ENCODE measurements at places on chromosomes 5 and 9. TPM values are rescaled to one million over a fixed set of nuclear protein-coding genes. Genes with fewer than 3 reads are reported as not detected.

Gene DOCK8
- total RNA-seq: 0.31 TPM

Gene KIF12
- not detected for total RNA-seq

- ATAC-seq: no peak
These were observed 75.7 kb downstream of the WNK2 start for GRCh38 chr9:93259490-93260262.

DNA sequence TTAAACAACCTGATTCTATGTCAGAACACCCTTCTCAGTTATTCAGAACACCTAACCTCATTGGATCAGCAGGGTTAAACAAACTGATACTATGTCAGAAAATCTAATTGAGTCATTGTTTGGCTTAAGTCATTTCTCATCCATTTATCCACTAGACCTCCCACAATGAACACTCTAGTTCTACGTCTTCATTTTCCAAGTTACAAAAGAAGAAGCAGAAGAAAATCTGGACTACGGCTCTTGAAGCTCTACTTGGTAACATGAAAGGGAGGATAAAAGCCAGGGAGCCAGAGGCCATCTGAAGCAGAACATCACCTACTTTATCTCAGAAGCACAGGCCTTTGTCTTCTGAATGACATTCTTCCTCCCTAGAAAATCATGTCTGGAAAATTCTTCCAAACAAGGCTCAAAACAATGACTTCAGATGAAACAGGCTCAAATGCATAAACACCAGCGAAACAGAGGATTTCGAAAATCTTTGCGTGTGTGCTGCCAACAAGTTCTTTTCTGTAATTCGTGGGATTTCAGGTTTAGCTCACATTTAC is 35.4 kb upstream of the TGFBI start:
- ATAC-seq: no peak

GRCh38 chr9:70601000-70601951 is 186.8 kb upstream of the KLF9 start:
- ATAC-seq: peak; percentile 80

DNA sequence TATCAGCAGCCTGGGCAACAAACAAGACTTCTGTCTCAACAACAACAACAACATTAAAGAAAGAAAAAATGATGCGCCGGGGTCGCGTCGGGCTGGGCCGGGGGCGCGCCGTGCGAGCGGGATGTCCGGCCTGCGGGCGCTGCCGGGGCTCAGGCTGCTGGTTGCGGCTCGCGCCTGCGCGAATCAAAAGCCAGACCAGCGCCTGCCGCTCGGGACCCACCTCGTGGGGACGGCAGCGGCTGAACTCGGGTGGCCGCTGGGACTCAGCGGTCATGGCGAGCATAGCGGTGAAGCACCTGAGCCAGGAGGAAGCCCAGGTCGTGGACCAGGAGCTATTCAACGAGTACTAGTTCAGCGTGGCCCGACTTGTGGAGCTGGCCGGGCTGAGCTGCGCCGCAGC is 11.9 kb upstream of the NHP2 start:
- ATAC-seq: no peak

DNA sequence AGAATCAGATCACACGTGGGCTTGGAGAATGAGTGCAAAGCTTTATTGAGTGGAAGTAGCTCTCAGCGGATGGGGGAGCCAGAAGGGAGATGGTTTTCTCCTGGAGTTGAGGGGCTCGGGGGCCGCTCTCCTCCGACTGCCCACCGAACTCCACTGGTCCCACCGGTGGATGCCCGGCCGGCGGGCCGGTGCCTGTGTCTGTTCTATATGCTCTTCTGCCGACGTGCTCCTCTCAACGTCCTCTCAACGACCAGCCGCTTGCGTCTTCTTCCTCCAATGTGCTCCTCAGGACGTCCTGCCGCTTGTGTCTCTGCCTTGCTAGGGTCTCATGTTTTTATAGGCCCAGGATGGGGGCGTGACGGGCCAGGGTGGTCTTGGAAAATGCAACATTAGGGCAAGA is 161.9 kb downstream of the MUSK start:
- no peak for ATAC-seq

- no peak for ATAC-seq
These were observed 391.2 kb downstream of the RAB3C start for GRCh38 chr5:58974083-58974482.

DNA sequence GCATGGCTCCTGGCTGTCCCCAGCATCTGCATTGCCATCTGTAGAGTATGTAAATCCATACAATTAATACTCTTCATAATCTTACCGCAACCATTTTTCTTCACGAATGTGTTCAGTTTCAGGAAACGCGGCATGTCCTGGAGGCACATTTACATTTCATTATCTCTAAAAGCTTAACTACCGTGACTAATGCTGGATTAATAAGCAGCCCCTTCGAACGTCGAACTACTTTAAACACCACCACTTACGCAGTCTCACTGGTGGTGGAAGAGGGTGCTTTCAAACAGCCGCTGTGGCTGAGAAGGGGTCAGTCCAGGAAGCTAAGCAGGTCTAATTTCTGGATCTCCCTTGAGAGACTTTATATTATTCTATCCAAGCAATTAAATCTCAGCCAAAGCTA is 85.6 kb downstream of the C5orf15 start:
- ATAC-seq: no peak

GRCh38 chr5:65924366-65925043 is 1.9 kb upstream of the ERBIN start:
- no peak for ATAC-seq

GRCh38 chr9:123584202-123585176 is 228.5 kb downstream of the CRB2 start:
- ATAC-seq: no peak

- peak; percentile 59 for ATAC-seq
These were observed 53.1 kb downstream of the TSPAN17 start for GRCh38 chr5:176700239-176700847.

GRCh38 chr9:137494104-137494544 is 35.0 kb upstream of the NSMF start:
- no peak for ATAC-seq

Gene PLCXD3
- 0.97 TPM for total RNA-seq

DNA sequence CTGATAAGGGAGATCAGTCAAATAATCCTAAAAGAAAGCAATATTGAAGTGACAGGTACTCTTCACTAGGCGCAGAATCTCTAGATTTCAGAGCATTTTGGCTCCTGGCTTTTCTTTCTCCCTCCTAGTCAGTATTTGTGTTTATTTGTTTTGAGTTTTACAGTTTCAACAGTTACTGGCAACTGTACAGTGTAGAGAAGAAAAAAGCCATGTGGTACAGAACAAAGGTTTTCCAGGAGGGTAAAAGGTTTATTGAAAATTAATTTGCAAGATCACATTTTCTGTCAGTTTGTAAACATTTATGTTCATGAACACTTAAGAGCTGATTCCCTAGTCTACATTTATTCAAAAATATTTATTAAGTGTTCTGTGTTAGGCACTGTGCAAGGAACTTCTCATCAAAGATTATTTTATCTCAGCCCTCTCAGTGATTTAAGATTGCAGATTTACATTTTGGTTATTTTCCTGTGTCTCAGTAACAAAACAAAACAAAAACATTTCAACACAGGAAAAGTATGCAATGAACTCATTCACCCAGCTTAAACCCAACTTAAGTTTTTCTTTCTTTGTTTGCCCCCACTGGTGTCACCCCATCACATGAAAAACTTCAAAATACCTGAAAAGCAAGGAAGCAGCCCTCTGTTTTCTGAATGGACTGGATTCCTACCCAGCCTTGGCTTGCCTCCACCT is 12.9 kb downstream of the MINAR2 start:
- ATAC-seq: no peak

Gene TICAM2
- 2.1 TPM for total RNA-seq

DNA sequence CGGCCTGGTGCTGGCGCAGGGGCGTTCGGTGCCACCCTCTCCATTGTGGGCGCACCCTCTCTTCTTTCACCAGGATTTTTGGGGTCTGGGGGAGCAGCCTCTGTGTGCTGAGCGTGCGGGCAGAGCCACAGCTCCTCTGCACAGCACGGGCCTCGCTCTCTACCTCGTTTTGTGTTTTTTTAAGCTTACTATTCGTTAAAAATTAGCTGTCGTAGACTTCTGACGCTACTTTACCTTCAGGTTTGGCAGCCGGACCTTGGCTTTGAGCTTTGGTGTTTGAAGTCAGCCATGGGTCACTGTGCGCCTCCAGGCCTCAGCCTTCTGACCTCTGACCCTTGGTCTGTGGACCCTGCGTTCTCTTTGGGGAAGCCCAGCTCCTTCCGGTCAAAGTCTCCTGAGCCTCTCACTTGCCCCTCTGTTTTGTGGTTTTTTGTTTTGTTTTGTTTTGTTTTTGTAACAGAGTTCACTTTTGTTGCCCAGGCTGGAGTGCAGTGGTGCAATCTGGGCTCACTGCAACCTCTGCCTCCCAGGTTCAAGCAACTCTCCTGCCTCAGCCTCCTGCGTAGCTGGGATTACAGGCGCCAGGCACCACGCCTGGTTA is 88.2 kb upstream of the CACNA1B start:
- ATAC-seq: no peak
